ENCODE measurements at places on chromosomes 2 and 18. TPM values are rescaled to one million over a fixed set of nuclear protein-coding genes. Genes with fewer than 3 reads are reported as not detected.

Gene AOX1
- total RNA-seq, result 90.5 TPM

Gene KCNG2
- not detected for total RNA-seq

Gene COLEC11
- not detected for total RNA-seq

Gene HRH4
- total RNA-seq, result 0.11 TPM

Gene STK17B
- total RNA-seq, result 130 TPM

Gene CLK1
- total RNA-seq, result 99.7 TPM

Gene RBMS1
- total RNA-seq, result 192 TPM

Gene SERPINB11
- not detected for total RNA-seq

Gene NEU4
- total RNA-seq, result not detected

Gene PKP4
- total RNA-seq, result 30.6 TPM

Gene TEX44
- not detected for total RNA-seq

Gene EDAR
- not detected for total RNA-seq

Gene CD8B2
- 0.13 TPM for total RNA-seq

Gene PPP4R3B
- total RNA-seq, result 52.5 TPM

Gene SPP2
- total RNA-seq, result not detected

Gene CENPA
- 5.2 TPM for total RNA-seq

Measured in articular chondrocyte of knee joint (primary cell).